ENCODE measurements at places on chromosomes 3 and 15.

GRCh38 chr3:171824824-171825221 lies 14.5 kb upstream of the PLD1 start:
- no peak for DNase-seq

DNA sequence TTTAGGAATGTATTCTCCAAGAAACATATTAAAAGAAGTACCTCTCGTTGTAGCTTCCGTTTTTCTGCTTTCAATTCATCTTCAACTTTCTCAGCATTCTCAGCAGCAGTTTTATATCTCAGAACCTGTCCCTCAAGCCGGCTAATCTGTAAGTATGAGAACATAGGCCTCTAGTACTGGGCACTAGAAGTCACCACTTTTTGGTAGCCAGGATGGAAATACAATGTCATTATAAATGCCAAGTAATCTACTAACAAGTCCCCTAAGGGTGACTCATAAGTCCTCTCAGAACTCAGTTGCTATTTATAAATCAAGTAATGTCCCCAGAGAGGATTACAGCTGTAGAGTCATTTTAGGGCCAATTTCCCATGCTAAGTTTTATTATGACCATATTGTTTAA lies 61.1 kb downstream of the MLH1 start:
- DNase-seq: no peak

GRCh38 chr3:45362161-45362560 lies 26.2 kb upstream of the LARS2 start:
- DNase-seq: no peak

DNA sequence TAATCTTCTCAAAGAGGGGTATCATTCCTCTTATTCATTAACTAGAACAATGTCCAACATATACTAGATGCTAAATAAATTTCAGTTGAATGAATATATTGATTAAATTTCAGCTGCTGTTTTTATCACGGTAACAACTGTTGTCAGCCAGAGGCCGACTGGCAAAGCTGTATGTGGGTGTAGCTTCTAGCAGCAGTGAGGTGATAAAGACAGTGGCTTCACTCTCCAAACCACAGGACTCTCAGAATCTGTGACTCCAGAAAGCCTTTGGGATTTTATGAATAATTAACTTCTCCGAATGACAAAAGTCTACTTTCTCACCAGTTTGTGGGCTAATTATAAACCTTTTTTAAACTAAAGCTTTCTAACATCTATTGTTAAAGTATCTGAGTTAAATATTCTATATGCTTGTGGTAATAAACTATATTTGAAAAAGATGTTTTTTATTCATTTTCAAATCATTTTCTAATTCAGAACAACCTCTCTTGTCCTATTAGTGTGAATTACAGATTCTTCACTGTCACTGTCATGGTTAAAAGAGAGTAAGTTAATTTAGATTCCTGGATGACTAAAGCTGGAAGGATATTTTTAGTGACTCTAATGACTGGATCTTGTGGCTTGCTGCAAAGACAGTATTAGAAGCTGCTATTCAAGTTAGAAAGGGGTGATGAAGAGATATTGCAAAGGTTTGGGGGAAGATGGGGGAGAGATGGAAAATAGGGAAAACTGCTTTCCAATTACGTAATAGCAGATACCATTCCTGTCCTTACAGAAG lies 796.4 kb upstream of the ARPP21 start:
- DNase-seq: no peak

DNA sequence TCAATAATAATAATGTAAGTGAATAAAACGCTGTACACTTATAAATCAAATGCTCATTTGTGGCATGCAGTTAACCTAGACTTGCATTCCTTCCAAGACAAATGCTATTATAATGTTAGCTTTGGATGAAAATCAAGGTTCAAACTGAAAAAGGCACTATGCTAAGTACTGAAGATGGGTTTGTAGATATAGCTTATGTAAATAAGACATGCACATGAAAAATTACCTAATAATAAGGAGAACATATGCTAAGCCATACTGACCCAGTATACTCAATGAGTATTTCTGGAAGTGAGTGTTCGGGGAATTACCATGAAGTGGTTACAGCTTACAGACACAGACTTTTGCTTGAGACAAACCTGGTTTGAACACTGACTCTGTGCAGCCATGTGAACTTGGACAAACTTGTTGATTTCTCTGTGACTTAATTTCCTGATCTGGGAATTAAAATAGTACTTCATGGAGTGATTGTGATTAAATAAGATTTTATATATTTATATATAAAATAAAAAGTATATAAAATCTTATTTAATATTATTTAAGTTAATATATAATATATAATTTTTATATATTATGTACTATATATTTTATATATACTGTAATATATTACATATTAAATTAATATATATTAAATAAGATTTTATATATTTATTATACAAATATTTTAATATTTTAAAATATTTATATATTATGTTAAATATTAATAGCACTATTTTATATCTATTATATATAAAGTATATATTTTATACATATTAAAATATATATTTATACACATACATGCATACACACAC lies 159.2 kb downstream of the ZPLD1 start:
- no peak for DNase-seq

- no peak for DNase-seq
Observed at GRCh38 chr3:144652573-144652972, 681.0 kb downstream of the DIPK2A start.

- peak; percentile 61 for DNase-seq
Observed at GRCh38 chr15:71743861-71744382, 66.4 kb upstream of the NR2E3 start.

DNA sequence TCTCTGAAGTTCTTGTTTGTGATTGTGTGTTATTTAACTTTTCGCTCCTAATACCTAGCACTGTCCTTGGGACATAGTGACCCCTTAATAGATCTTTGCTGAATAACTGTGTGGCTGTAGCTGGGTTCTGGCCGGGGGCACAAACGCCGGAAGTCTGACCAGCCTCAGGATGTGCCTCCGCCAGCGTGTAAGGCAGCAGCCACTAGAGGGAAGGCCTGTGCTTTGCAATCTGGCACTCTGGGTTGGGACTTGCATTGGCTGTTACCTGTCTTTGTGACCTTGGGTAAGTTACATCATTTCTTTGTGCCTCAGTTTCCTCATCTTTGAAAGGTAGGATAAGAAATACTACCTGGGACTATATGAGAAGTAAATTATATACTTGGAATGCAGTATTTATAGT lies 158.7 kb downstream of the GHSR start:
- DNase-seq: no peak

DNA sequence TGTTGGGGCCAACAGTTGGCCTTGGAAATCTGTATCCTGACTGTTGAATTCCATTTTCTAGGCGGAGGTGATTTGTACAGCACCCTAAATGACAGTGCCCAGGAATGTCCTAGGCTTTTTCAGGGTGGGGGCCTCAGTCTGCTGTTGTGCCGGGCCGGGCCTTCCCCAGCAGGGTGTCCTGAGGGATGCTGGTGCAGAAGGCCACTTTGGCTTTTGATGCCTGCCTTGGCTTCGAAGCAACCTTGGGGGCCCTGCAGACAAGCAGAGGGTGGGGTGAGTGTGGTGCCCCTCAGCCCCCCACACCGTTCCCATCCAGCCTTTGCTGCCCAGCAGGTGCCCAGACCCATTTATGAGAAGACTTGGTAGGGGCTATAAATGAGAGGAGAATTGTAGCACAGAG lies 33.0 kb downstream of the SYNM start:
- no peak for DNase-seq

- DNase-seq: no peak
Observed at GRCh38 chr3:137988152-137988551, 21.8 kb upstream of the CLDN18 start.

- DNase-seq: peak; percentile 45
Observed at GRCh38 chr3:150414258-150414657, 6.2 kb downstream of the TSC22D2 start.

GRCh38 chr3:127490271-127491023 lies 100.1 kb downstream of the TPRA1 start:
- no peak for DNase-seq

DNA sequence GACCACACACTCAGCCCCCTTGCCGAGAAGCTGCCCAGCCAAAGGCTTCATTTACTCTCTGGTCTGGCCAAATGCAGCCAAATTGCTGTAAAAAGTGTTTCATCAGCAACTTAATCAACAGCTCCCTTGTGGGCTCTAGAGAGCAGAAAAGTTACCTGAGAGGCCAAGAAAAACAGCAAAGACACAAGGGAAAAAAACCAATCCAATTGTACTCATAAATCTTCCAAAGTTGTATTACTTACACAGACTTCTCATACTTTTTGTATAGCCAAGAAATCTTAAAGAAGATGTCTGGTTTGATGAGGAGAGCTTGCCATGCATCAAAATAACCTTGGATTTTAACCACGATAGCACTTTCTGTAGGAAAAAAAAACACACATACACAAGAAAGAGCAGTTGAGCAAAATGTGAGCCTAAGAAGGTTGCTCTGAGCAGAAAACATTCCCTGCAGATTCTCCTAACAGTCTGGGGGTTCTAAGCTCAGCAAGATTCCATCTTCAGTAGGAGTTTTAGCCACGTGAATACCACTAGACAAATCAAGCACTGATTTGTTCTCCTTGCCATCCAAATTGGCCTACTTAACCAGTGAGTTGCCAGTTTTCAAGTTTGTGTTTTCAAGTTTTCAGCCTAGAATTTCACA lies 120.0 kb downstream of the CYP19A1 start:
- DNase-seq: no peak

- DNase-seq: no peak
Observed at GRCh38 chr3:183728204-183728603, 30.6 kb downstream of the YEATS2 start.

GRCh38 chr3:3189102-3189727 lies 9.7 kb upstream of the CRBN start:
- no peak for DNase-seq

DNA sequence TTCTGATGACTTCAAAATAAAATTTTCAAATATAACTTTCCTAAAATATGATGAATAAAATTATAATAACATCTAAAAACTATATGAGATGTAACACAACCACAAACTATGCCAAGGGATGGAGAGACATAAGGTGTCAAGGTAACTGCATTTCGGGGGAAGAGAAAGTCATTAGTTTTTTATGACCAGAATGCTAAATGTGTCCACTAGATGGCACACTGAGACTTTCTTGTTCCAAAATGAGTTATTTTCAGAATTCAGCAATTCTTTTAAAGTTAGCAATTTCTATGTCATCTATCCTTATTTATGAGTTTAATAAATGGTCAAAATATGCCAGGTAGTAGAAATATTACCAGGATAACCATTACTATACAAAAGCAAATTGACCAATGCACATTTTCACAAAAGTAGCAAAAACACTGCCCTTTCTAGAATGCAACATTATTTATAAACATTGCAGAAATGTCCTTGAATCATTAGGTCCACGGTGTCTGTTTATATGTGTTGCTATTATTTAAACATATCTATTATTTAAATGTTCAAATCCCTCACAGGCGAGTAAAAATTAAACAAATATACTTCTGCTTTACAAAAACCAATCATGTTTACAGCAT lies 374.2 kb downstream of the PLCL2 start:
- DNase-seq: peak; percentile 43

GRCh38 chr15:98518823-98519561 lies 129.3 kb upstream of the IGF1R start:
- DNase-seq: peak; percentile 81

GRCh38 chr3:145801696-145802095 lies 359.3 kb downstream of the PLOD2 start:
- DNase-seq: no peak

DNA sequence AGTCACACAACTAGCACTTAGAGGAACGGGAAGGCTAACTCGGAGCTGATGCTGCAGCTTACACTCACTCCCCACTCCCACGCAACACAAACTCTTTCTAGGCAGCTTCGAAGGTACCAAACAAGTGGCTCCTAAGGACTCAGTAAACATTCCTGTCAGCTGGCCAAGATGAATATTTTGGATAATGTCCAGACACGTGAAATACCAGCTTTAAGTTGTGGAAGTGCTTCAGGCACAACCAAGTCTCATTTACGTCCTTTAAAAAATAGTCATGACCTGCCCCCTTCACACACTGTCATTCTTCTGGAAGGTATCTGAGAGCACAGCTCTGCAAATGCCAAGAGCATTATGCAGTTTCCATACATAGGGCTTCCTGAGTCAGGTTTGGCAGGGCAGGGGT lies 1005.9 kb upstream of the CFAP20DC start:
- no peak for DNase-seq

Data from left kidney (tissue), 8 donors.